ENCODE measurements at places on chromosomes 1 and 21.

DNA sequence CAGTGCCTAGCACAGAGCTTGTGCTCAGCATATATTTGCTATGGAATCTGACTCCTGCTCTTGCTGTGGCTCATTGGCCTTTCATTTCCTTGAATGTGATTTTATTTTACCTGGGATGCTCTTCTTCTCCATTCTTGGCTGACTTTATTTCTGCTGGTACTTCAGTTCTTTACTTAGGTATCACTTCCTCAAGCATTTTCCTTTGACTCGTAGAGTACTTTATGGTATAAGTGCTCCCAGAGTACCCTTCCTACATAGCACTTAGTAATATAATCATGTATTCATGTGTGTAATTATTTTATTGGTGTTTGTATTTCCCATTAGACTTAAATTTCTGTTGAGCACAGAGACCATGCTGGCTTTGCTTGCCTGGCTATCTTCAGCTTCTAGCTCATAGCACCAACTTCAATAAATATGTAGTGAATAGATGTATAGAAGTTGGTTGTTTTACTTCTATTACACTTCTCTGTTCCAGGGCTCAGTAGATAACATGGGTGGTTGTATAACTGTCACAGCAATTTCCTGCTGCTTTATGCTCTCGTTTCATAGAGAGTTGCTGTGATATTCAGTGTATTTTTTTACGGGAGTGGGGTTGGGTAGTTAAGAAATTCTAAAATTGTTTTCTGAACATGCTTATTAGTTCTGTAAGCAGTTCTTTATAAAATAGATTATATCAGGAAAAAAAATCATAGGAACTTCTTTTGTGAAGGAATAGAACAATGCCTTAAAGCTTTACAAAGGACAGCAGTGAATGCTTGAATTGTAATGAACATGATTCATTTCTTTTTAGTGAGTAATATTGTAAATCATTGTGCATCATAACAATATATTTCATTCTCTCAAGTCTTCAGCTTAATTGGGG is 112.2 kb downstream of the NEK7 start:
- no peak for DNase-seq

GRCh38 chr1:191615101-191615821 is 543.0 kb upstream of the RGS18 start:
- no peak for DNase-seq

- DNase-seq = no peak
Measured at GRCh38 chr1:59521456-59521855, 224.6 kb downstream of the FGGY start.

GRCh38 chr1:84508510-84508909 is 2.1 kb upstream of the GNG5 start:
- no peak for DNase-seq

Data from NK-92 treated with Interleukin-12 subunit alpha and Interleukin-12 subunit beta, amount 100 ng/mL, for 24 hours (cell line).